Ascending aorta (tissue), 2 donors: ENCODE measurements at places on chromosomes 13 and 19.

GRCh38 chr19:7895565-7895964 lies 7.3 kb downstream of the LRRC8E start:
- DNase-seq = no peak

DNA sequence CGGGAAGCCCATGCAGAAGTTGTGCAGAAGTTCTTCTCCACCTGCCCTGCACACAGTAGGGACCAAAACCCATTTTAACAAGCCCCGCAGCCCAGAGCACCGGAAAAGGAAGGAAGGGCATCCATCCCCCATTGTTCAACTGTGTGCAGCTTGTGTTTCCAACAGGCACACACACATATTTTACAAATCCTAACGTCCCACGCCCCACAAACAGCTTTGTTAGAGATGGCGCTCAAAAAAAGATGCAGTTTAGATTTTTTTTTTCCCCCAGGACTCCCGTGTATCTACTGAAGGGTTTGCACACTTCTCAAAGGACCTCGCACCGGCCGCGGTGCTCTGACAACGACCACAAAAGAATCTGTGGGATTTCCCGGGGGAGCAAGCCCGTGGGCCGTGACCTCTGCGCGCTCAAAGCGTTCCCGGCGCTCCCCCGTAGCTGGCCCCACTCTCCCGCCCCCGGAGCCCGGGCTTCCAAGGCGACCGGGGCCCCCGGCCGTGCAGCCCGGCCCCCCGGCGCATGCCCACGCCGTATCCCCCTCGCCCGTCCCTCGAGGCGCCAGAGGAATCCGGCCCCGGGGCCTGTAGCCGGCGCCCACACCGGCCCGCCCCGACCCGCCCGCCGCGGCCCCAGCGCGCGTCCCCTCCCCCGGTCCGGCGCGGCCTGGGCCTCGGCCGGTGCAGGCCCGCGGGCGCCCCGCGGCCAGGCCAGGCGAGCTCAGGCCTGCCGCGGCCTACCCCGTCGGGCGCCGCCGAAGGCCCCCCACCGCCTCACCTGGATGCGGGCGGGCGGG lies 523 bp downstream of the ELAVL1 start:
- DNase-seq = no peak

DNA sequence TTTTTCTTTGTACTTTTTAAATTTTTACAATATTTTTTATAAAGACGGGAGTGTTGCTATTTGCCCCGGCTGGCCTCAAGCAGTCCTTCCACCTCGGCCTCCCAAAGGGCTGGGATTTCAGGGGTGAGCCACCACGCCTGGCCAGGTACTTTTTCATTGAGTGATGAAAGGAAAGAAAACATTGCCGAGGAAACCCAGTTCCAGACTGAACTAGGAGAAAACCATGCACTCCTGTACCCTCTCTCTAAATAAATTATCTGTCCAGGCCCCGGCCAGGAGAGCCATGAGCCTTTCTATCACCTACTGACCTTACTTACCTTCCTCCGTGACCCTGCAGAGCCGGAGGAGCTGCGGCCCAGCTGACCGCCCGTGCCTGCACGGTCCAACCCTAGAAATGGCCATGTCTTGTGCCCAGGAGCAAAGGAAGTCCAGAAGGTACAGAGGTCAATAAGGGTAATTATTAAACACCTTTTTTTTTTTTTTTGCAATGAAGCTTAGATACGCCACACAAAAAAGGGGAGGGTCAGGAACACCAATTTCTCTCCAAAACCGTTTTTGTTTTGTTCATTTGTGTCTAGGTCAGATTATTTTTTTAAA lies at the start of gene SLC7A9:
TSS of gene SLC7A9 (minus strand) at position 399 of the 597 bp plus-strand sequence. CDS start 1,233 bp downstream, outside the sequence.
- no peak for DNase-seq

GRCh38 chr13:36072152-36072935 lies 58.8 kb downstream of the DCLK1 start:
- DNase-seq = no peak

DNA sequence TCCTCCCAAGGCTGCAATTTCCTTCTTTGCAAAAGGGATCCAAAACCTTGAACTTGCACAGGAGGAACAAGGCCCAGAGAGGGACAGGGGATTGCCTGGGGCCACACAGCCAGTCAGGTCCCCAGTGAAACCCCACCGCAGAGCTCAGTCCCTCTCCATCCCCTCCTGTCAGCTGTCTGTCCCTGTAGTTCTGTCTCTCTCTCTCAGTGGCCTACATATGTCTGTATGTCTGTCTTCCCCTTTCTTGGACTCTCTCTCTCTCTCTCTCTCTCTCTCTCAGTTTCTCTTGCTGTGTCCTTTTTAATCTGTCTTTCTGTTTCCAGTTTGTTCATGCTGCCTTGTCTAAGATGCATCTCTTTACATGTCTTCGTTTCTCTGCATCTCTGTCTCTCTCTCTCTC lies 11.5 kb downstream of the CEACAM19 start:
- no peak for DNase-seq

GRCh38 chr13:36430247-36431203 lies 1.8 kb upstream of the CCNA1 start:
- no peak for DNase-seq

DNA sequence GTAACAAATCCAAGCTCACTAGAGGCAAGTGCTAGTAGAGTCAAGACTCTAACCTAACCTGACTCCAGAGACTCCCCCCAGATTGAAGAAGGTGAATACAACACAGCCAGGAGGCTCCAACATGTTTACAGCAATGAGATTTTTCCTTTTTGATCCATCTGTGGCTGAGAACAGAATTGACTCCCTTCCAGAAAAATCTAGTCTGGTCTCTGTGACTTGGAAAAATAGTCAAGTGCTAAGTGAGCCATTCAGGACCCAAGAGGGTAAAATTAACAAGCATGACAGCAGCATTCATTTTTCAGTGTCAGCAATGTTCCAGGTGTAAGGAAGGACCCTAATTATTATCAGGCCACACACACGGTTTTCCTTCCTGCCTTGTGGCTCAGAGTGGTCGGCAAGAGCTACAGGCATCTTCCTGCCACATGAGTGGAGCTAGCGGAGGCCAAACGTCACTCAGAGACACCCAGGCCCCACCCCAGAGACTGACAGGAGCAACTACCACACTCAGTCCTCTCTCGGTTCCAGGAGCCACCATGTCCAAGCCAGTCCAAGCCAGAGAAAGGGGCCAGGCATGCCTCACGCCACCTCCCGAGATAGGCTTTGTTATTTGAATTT lies 395.1 kb downstream of the FOXO1 start:
- DNase-seq = no peak

DNA sequence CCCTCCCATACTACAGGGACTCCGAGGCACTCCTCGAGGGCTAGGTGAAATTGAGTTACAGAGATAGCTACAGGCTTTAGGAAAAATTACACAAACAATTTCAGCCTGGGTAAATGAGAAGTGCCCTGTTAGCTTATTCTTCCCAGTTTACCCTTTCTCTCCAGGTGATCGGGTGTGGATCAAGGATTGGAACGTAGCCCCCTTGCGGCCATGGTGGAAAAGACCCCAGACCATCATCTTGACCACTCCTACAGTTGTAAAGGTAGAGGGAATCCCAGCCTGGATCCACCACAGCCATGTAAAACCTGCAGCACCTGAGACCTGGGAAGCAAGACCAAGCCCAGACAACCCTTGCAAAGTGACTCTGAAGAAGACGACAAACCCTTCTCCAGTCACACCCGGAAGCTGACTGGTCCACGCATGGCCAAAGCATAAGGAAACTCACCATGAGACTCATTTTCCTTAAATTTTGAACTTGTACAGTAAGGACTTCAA lies 600.6 kb downstream of the UQCRFS1 start:
- no peak for DNase-seq

- no peak for DNase-seq
Observed at GRCh38 chr13:74187564-74187963, 53.4 kb upstream of the KLF12 start.

DNA sequence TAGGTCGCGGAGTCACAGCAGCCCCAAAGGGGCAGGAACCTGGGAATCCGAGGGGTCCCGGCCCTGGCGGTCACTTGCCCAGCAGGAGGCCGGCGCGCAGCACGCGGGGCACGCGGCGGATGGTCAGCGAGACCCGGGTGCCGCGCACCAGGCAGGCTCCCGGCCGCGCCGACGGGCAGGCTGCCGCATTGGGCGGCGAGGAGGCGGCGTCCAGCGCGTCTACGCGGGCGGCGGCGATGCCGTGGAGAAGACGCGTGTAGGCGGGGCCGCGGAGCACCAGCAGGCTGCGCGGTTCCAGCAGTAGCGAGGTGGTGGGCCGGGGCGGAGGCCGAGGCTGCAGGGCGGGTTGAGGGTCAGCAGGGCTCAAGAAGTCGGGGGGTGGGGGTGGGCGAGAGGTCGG lies 607 bp upstream of the SYNE4 start:
- no peak for DNase-seq

DNA sequence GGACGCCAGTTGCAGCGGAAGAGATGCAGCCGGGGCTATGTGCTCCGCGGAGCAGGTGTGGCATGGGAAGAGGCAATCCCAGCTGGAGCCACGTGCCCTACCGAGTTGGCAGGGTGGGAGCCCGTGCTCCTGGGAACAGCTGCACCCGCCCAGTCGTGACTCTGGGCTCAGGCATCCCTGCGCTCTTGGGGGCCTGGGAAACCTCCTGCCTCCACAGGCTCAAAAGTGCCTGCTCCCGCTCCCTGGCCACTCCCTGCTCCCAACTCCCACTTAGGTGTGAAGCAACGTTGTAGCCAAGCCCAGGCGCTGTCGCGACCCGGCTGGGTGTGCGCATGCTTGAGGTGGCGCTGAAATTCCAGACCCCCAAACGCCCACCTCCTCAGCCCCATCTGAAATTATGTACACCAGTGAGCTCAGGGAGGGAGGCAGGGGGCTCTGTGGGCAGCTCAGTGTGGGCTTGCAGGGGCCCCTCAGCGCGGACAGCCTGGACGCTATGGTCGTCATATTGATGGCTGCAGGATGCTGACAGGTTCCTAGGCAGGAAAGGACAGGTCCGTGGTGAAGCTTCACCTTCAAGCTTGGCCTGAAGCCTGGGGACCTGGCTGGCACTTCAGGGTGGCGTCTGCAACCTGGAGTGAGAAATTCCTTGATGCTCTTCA lies 429.9 kb downstream of the SLITRK1 start:
- DNase-seq = no peak

GRCh38 chr19:30228113-30228834 lies 143.9 kb upstream of the ZNF536 start:
- no peak for DNase-seq

GRCh38 chr19:43694553-43694952 lies 21.3 kb upstream of the IRGC start:
- DNase-seq = no peak

GRCh38 chr13:92900446-92900845 lies 326.2 kb upstream of the GPC6 start:
- DNase-seq = no peak

- no peak for DNase-seq
Observed at GRCh38 chr13:77406644-77407440, 79.9 kb upstream of the MYCBP2 start.

DNA sequence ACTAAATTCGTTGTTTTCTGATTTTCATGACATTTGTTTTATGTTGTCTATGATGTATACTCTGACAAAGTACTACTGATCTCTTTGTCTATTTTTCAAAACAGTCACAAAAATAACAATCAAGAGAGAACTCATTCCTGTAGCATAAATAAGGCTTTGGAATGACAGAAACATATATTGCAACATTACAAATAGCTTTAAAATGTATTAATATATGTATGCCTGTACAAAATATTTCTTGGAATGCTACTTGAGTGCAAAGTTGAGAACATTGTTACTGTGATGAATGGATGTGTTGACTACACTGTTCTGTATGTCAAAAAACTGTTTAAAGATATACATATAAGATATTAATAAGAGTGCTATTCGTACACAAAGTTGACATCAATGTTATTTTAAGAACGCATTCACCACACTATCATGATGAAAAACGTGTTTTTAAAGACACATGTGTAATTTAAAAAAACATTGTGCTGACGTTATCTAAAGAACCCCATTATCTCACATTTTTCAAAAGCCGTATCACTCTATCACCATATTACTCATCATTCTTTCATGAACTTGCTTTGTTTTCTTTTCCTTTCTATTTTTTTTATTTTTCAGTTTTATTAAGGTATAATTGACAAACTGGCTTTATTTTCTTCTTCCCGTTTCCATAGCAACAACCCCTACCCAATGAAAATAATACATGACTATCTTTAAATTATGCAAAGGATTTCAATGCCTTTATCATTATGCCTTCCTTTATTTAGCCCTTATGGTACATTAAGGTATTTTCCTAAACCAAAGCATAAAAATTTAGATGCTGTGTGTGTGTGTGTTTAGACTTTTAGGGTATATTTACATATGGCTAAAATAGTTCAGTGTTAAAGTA lies 918.8 kb downstream of the SLITRK1 start:
- no peak for DNase-seq

DNA sequence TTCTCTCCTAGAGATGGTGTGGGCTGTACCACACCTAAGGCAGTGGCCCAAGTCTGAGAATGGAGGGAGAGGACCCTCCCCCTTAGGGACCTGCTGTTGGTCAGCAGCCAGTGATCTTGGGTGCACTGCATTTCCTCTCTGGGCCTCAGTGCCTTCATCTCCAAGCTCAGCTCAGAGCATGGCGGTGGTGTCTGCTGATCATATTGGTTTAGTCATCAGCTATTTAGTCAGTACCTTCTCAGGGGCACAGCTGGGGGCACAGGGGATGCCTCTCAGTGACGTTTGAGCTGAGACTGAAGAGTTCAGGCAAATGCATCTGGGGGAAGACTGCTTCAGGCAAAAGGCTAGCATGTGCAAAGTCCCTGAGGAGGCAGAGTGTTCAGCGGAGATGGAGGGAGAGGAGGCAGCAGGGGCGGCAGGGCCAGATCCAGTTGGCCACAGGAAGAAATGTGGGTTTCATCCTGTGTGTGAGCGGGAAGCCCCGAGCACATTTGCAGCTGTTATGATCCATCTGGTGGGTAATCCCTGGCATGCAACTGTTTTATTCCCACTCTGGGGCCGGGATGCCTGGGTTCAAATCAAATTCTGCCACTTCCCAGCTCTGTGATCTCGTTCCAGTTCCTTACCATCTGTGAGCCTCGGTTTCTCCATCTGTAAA lies 15.7 kb upstream of the PGLS start:
- DNase-seq = no peak

GRCh38 chr13:73767191-73767741 lies 366.9 kb downstream of the KLF12 start:
- no peak for DNase-seq

DNA sequence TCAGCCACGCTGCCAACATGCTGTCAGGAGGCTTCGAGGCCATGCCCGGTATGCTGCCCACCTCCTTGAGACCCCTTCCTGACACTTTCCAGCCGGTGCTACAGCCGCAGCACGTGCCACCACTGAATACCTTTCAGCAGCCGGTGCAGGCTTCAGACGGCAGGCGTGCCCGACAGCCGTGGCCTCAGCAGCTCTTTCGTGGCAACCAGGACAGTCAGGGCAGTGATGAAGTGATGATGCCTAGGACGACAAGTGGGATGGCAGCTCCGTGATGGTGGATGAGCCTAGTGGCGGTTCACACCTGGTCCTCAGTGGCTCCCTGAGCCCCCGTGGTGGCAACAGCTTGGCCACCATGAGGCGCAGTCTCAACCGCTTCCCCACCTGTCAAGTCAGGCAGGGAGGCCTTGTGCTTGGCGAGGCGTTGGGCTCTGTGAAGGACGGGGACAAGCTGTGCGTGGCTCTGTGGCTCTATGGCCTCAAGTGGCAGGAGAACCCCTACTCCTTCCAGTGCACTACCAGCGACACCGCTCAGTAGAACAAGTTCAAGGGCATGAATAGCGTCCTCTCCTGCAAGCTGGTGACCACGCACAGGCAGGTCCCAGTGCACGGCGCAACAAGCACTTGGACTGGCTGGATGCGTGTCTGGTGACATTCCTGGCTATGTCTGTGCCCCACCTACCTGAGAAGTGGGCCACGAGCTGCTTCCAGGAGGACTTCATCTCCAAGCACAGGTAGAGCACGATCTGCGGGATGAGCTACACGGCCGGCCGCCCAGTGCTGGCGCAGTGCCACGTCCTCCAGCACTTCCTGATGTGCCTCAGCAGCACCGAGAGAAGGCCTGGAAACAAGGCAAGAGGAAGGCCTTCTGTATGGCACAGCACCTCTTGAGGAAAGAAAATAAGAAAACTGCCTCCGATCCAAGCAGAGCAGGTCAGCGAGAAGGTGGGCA lies 18.2 kb upstream of the ZNF14 start:
- peak; percentile 40 for DNase-seq
